ENCODE measurements at places on chromosomes 13 and 19. TPM values are rescaled to one million over a fixed set of nuclear protein-coding genes. Genes with fewer than 3 reads are reported as not detected.

DNA sequence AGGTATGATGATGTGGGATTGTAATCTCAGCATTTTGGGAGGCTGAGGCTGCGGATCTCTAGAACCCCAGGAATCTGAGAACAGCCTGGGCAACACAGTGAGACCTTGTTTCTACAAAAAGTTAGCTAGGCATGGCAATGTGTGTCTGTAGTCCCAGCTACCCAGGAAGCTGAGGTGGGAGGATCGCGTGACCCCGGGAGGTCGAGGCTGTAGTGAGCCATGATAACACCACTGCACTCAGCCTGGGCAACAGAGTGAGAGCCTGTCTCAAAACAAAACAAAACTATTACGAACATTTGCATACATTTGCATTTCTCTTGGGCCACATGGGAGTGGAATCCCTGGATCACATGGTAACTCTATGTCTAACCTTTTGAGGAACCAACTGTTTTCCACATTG lies 1.6 kb downstream of the C19orf44 start:
- DNase-seq: no peak

GRCh38 chr19:56595548-56595899 lies 422 bp downstream of the ZNF71 start:
- DNase-seq: no peak

DNA sequence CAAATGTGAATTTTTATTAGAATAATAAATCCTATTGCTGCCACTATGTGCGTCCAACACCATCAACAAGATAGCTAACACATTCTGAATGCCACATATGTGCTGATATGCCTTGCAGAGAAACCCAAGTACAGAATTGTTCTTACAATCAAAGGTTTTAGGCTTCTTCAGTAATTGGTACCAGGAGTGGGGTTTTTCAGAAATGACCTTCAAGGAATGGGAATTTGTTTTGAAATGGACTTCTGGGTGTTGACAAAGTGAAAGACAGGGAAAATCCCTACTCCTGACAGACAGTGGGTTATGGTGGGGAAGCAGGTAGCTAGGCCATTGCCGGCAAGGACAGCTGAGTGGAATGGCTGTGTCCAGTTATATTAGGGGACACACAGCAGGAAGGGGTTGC lies 5.7 kb downstream of the SYT3 start:
- DNase-seq: no peak

- no peak for DNase-seq
Measured at GRCh38 chr19:3508771-3509535, 2.8 kb downstream of the FZR1 start.

GRCh38 chr13:34179481-34179880 lies 361.5 kb downstream of the RFC3 start:
- no peak for DNase-seq

DNA sequence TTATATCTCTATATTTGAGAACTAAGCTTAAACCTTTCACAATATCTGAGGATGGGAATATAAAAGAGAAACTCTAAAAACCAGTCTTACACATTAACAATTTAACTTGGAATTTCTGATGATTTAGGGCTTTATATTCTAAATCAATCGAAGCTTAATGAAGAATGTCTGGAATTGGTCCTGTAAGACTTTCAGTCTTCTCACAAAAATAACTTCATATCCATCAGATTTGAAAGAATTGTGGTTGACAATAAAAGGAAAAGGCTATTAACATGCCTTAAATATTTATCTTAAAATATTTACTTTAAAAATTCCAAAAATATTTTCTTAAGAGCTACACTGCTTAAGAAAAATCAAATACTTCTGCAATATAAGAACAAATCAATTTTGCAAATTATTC lies 27.3 kb downstream of the MYCBP2 start:
- no peak for DNase-seq

GRCh38 chr13:80224468-80224867 lies 116.5 kb downstream of the SPRY2 start:
- DNase-seq: no peak

DNA sequence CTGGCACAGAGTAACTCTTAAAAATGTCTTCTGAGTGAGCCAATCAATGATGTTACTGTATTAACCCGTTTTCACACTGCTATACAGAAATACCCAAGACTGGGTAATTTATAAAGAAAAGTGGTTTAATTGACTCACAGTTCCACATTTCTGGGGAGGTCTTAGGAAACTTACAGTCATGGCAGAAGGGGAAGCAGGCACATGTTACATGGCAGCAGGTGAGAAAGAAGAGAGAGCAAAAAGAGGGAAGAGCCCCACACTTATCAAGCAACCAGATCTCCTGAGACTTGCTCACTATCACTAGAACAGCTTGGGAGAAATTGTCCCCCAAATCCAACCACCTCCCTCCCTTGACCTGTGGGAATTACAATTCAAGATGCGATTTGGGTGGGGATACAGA lies 97.6 kb upstream of the MIR17HG start:
- no peak for DNase-seq

DNA sequence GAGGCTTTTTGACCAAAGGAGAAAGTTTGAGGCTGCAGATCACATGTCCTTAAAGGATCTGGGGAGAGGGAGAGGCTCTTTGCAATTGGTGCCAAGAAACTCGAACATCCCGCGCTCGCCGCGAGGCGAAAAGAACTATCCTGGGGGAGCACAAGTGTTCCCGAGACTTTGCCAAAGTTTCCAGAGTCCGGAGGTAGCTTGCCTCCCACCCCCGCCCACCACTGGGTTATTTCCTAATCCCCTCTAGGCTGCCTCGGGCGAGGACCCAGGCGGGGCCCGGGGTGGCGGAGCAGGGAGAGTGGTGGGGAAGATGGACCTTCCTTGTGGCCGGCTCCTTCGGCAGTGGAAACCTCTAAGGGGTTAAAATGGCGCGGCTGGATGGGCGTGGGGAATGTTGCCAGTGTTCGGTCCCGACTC lies 114.5 kb downstream of the KCNRG start:
- peak; percentile 88 for DNase-seq

CCDC8 gene
- 17.4 TPM for total RNA-seq

LENG9 gene
- 14.4 TPM for total RNA-seq

ABHD8 gene
- total RNA-seq: 14.8 TPM

GGN gene
- 0.36 TPM for total RNA-seq

ANGPTL4 gene
- total RNA-seq: 1.1 TPM

ZNF787 gene
- total RNA-seq: 23.6 TPM

ZNF317 gene
- 20.9 TPM for total RNA-seq

DMKN gene
- total RNA-seq: 30.9 TPM

DENND1C gene
- not detected for total RNA-seq
